ENCODE measurements at places on chromosomes 4 and X.
A peak's percentile ranks its signal among the peaks of the same experiment; 100 is the strongest.

DNA sequence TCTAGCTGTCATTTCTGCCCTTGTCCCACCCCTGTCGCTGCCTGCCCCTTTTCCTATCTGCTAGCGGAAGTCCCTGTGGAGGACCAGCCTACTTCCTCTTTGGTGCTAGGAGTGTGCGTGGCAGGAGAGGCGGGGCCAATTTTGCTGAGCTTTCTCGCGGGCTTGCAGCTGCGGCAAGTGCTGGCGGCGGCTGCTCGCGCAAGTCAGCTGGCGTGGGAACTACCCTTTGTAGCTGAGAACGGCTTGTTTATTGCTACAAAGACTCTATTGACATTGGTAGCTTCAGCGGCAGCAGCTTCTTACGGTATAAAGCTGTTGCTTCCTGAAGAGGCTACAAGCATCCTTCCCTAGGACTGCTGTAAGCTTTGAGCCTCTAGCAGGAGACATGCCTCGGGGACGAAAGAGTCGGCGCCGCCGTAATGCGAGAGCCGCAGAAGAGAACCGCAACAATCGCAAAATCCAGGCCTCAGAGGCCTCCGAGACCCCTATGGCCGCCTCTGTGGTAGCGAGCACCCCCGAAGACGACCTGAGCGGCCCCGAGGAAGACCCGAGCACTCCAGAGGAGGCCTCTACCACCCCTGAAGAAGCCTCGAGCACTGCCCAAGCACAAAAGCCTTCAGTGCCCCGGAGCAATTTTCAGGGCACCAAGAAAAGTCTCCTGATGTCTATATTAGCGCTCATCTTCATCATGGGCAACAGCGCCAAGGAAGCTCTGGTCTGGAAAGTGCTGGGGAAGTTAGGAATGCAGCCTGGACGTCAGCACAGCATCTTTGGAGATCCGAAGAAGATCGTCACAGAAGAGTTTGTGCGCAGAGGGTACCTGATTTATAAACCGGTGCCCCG lies at the start of gene MAGEH1:
Gene MAGEH1, plus strand, starts transcription at position 138 of the 843 bp plus-strand sequence. Its CDS starts 248 bp downstream, at position 386.
- peak; percentile 95 for DNase-seq
- peak within 1 kb of the TSS; percentile 61 for H3K4me3 ChIP-seq
- no peaks in the 10 kb centered on the region for H3K36me3 ChIP-seq
- H3K27ac ChIP-seq, result peak within 1 kb of the TSS; percentile 92
- no peaks in the 10 kb centered on the region for H3K27me3 ChIP-seq
- H3K4me1 ChIP-seq, result no peaks in the 10 kb centered on the region

DNA sequence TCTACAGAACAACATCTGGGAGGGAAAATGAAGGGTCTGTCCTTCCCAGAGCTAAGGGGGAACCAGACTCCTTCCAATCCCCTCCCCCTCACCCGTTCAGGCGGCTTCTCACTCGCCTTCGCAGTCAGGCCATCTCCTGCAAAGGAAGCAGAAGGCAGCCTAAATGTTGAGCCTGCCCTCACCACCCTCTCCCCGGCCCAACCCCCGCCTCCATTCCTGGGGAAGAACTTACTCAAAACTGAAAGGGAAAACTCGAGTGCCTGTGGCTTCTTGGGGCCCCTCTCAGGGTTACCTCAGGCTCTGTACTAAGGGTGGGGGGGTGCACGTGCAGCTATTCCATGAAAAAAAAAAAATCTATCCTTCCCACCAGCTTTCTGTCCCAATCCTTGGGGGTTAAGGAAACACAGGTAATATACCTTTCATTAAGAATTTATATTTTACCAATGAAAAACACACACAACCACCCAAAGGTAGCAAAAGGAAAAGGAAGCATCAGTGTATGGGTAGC lies 2.4 kb downstream of the ZMYM3 start:
- H3K27ac ChIP-seq, result no peak overlapping the region
- H3K36me3 ChIP-seq, result peaks cover 16% of the 10 kb centered on the region
- no peaks in the 10 kb centered on the region for H3K27me3 ChIP-seq
- H3K4me1 ChIP-seq, result peaks cover 10% of the 10 kb centered on the region
- no peak for DNase-seq

GRCh38 chr4:26196567-26196966 lies 124.2 kb upstream of the RBPJ start:
- no peak overlapping the region for H3K4me3 ChIP-seq
- no peaks in the 10 kb centered on the region for H3K4me1 ChIP-seq
- H3K27me3 ChIP-seq, result no peaks in the 10 kb centered on the region
- DNase-seq, result peak; percentile 47

DNA sequence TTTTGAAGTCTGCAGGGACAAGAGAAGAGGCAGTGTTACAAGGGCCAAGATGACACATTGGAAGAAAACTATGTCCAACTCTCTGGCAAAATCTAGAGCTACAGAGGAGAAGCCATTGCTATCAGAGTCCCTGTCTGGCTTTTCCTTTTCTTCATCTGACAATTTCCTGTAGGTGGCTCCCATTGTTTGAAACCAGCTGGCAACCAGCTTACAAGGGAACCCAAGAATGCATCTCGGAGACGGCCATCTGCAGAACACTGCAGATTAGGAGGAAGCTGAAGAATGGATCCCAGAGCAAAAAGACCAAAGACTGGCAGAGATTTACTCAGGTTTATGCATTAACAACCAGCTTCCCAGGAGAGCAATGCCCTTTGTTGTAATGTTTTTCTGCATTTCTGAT lies 216.2 kb upstream of the CTSO start:
- no peak for DNase-seq
- no peaks in the 10 kb centered on the region for H3K36me3 ChIP-seq
- no peaks in the 10 kb centered on the region for H3K27me3 ChIP-seq
- H3K4me3 ChIP-seq, result no peak overlapping the region
- H3K27ac ChIP-seq, result no peak overlapping the region
- H3K4me1 ChIP-seq, result peaks cover 3% of the 10 kb centered on the region

GRCh38 chrX:15127010-15127409 lies 142.9 kb downstream of the ASB9 start:
- H3K4me1 ChIP-seq, result no peaks in the 10 kb centered on the region
- H3K36me3 ChIP-seq, result no peaks in the 10 kb centered on the region
- H3K27me3 ChIP-seq, result peaks cover 18% of the 10 kb centered on the region
- no peak overlapping the region for H3K4me3 ChIP-seq

DNA sequence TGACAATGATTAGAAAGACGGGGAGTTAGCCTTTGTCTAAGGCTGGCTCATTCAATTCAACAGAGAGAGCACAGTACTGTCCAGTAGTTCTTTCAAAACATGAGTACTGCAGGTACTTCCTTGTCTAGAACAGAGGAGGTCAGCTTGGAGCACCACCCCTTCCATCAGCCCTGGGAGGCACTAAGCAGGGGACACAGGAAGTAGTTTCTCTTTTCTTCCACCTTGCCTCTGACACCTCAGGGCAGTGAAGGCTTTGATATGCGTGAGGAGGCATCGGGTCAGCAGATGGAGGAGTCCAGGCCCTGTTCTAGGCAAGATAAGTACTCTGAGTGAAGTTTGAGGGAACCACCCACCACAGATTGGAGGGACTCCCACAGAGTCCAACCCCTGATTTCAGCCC lies 33.1 kb downstream of the MAGEB10 start:
- H3K27ac ChIP-seq, result no peak overlapping the region
- H3K36me3 ChIP-seq, result no peaks in the 10 kb centered on the region
- no peaks in the 10 kb centered on the region for H3K4me1 ChIP-seq
- no peak for DNase-seq

DNA sequence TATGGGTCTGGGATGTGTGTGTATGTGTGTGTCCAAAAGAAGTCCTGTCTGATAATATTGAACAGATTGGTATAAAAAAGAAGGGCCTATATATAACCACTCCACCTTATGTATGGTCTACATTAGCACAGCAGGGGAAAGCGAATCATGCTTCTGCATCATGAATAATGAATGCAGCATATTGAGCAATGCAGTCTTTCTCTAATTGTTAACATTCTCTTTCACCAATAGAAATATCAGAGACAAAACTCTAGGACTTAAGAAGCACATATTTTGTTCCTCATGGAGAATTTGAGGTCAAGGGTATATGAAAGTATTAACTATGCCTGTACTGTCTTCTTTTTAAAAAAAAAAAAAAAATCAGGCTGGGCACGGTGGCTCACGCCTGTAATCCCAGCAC lies 264.3 kb upstream of the NOCT start:
- H3K4me1 ChIP-seq, result no peaks in the 10 kb centered on the region
- H3K27me3 ChIP-seq, result no peaks in the 10 kb centered on the region
- H3K36me3 ChIP-seq, result no peaks in the 10 kb centered on the region
- no peak for DNase-seq

DNA sequence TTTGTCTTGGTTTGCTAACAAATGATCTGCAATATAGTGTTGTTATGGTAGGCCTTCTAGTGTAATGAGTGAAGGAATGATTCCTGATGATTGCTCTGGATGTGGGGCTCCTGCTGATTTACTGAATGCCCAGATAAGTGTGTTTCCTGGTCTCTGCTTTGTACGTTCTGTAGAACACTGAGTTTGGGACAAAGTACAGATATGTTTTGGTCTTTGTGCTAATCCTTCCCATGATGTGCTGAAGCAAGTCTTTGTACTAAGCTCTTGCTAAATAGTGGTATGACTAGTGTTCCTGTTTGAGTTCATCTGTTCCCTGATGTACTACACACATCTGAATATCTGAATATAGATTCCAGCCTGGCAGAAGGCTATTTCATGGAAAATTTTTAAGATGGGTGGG lies 36.9 kb upstream of the XIAP start:
- no peaks in the 10 kb centered on the region for H3K4me1 ChIP-seq
- H3K27me3 ChIP-seq, result no peaks in the 10 kb centered on the region
- H3K36me3 ChIP-seq, result no peaks in the 10 kb centered on the region
- H3K4me3 ChIP-seq, result no peak overlapping the region
- no peak overlapping the region for H3K27ac ChIP-seq

- no peaks in the 10 kb centered on the region for H3K36me3 ChIP-seq
- H3K4me3 ChIP-seq, result no peak overlapping the region
- no peak for DNase-seq
- no peaks in the 10 kb centered on the region for H3K4me1 ChIP-seq
- H3K27me3 ChIP-seq, result no peaks in the 10 kb centered on the region
Observed at GRCh38 chr4:150329373-150329772, 251.1 kb downstream of the DCLK2 start.

DNA sequence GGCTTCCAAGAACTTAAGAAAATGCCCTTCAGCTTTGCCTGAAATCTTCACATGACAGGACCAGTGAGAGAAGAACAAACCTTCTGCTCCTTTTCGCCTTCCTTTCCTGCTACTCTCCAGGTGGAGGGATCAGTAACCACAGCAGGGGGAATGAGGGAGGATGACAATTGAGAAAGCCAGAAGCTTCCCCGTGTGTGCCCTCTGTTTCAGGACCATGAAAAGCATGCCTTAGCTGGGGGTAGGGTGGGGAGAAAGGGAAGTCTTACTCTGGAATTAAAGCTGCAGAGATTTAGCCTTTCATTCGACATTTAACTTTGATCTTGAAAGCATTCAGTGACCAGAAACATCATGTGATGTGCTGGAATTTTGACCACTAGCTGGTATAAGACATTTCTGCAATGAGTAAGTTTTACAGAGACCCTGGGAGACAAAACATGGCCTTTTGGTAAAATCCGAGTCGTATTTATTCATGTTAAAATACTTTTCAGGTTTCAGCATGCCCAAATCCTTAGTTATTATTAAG lies 10.6 kb upstream of the PUDP start:
- no peaks in the 10 kb centered on the region for H3K27me3 ChIP-seq
- H3K36me3 ChIP-seq, result no peaks in the 10 kb centered on the region
- H3K27ac ChIP-seq, result no peak overlapping the region
- DNase-seq, result no peak
- no peak overlapping the region for H3K4me3 ChIP-seq
- H3K4me1 ChIP-seq, result no peaks in the 10 kb centered on the region

DNA sequence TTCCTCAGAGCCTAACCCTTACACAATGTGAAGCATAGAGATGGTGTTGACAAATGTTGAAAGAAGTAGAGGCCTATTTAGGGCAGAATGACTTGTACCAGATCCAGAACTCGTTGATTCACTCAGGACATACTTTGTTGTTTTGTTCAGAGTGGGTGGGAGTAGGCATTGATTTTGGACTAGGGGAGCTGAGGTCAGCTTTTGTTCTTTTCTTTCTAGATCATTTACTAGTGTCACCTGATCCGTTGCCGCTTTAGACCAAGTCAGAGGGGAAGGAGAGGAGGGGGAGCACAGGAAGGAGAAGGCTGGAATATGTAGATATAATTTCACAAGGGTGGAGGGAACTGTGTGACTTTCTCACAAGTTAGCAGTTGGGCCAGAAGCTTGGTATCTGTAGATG lies 282.4 kb upstream of the GPC4 start:
- H3K27ac ChIP-seq, result no peak overlapping the region
- H3K4me3 ChIP-seq, result no peak overlapping the region
- no peak for DNase-seq
- peaks cover 18% of the 10 kb centered on the region for H3K27me3 ChIP-seq
- no peaks in the 10 kb centered on the region for H3K36me3 ChIP-seq

GRCh38 chrX:16678689-16679088 lies 28.7 kb downstream of the S100G start:
- peaks cover 6% of the 10 kb centered on the region for H3K36me3 ChIP-seq
- no peak for DNase-seq
- H3K27ac ChIP-seq, result no peak overlapping the region
- H3K4me1 ChIP-seq, result no peaks in the 10 kb centered on the region
- peaks cover 4% of the 10 kb centered on the region for H3K27me3 ChIP-seq

DNA sequence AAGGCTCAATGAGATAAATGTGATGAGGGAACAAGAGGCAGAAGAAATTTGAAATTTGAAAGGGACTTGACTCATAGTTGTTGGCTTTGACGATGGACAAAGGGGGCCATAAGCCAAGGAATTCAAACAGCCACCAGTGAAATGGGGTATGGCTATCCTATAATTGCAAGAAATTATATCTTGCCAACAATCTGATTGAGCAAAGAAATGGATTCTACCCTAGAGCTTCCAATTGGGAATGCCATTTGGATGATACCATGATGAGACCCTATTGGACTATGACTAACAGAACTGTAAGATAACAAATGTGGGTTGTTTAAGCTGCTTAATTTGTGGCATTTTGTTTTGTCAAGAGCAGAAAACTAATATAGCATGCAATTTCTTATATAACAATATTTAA lies 270.1 kb upstream of the ARSJ start:
- H3K4me3 ChIP-seq, result no peak overlapping the region
- no peaks in the 10 kb centered on the region for H3K36me3 ChIP-seq
- H3K27ac ChIP-seq, result no peak overlapping the region
- no peaks in the 10 kb centered on the region for H3K27me3 ChIP-seq
- no peaks in the 10 kb centered on the region for H3K4me1 ChIP-seq

- H3K27me3 ChIP-seq, result no peaks in the 10 kb centered on the region
- no peak for DNase-seq
- H3K36me3 ChIP-seq, result no peaks in the 10 kb centered on the region
- H3K4me1 ChIP-seq, result peaks cover 3% of the 10 kb centered on the region
- no peak overlapping the region for H3K27ac ChIP-seq
Observed at GRCh38 chrX:74509989-74510388, 88.7 kb downstream of the SLC16A2 start.

DNA sequence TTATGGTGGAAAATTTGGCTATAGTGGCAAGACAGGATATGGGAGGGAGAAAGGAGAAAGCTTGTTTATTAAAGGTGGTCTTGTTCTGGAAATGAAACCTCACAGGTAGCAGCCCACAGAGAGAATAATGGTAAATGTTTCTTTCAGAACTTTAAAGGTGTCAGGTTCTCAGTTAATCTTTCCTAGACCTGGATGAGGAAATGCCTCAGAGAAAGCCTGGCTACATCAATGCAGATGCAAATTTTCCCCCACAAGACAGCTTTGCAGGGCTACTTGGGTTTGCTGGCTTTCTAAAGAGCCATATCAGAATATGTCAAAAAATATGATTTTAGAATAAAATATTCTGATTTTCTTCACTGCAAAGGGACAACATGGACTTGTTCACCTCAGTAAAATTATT lies 715.0 kb downstream of the FAM133A start:
- no peaks in the 10 kb centered on the region for H3K36me3 ChIP-seq
- H3K4me3 ChIP-seq, result no peak overlapping the region
- H3K27ac ChIP-seq, result no peak overlapping the region
- H3K4me1 ChIP-seq, result no peaks in the 10 kb centered on the region
- DNase-seq, result no peak
- peaks cover 4% of the 10 kb centered on the region for H3K27me3 ChIP-seq

GRCh38 chr4:137583671-137584070 lies 51.4 kb upstream of the PCDH18 start:
- no peaks in the 10 kb centered on the region for H3K27me3 ChIP-seq
- peak; percentile 18 for DNase-seq
- H3K27ac ChIP-seq, result no peak overlapping the region
